ENCODE measurements at places on chromosomes 7 and 10.

DNA sequence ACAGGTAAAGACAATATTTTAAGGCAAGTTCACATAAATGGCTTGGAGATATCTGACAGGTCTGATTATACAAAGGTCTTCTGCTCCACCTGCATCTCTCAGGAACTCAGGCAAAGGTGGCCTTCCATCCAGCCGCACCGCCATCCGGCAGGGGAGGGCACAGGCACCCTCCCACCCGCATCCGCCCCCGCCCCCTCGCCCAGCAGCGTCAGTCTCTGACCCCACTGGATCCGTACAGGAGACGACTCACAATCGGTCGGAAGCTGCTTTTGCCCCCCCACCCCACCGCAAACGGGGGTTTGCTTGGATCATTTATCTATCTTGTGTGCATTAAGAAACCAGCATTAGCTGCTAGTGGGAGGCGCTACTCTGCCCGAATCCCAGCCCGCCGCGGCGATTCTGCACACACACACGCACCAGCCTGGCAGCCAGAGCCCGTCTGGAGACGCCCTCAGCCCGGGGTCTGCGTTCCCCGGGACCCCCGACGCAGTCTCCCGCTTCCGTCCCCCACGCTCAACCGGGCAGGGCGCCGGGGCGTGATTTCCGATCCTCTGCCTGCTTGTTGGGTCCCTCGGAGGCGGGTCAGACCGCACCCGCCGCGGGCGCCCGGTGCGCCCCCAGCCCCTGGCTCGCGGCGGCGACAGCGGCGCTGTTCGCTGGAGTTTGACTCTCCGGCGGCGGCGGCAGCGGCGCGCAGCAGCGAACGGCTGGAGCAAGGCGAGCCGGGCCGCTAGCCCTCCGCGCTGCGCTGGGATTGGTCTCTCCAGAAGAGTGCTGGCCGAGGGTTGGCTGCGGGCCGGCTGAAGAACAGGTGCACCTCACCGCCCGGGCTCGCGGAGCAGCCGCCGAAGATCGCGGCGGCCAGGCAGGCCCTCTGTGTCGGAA lies 820 bp upstream of the NRG3 start:
- no peak for DNase-seq

- no peak for DNase-seq
Observed at GRCh38 chr7:1530946-1531262, 402 bp downstream of the MAFK start.

DNA sequence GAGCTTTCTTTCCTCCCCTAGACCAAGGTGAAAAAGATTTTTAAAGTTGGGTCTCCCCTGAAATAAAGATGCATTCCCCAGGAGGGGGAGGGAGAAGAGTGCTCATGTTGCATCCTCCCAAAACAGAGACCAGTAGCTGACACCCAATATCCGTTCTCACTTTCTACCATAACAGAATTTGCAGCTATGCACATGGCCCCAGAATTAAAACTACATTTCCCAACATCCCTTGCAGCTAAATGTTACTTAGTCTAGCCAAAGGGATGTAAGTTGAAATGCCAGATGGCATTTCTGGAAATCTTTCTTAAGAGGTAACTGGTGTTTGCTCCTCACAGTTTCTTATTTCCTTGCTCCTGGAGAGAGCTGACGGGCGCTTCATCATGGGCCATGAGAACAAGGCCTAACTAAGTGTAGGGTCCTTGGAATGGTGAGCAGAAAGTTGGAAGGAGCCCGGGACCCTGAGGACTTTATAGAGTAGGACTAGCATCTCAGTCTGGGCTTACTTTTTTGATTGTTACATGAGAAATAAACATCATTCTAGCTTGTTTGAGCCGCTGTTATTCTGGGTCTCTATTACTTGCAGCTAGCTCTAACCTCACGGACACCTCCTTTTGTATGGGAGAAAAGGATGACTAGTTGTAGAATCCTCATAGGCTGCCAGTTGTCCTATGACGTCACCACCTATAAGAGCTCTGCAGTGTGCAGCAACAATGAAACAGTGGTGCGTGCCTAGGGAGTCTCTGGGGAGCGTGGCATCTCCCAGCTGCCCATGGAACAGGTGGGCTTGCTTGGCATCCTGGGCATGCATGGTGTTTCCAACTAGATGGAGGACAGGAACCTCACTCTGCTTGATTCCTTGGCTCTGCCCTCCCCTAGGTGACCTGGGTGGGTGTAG lies 46.1 kb upstream of the EXOC6 start:
- DNase-seq: no peak

GRCh38 chr10:102997998-102998397 lies 79.9 kb downstream of the CNNM2 start:
- no peak for DNase-seq

DNA sequence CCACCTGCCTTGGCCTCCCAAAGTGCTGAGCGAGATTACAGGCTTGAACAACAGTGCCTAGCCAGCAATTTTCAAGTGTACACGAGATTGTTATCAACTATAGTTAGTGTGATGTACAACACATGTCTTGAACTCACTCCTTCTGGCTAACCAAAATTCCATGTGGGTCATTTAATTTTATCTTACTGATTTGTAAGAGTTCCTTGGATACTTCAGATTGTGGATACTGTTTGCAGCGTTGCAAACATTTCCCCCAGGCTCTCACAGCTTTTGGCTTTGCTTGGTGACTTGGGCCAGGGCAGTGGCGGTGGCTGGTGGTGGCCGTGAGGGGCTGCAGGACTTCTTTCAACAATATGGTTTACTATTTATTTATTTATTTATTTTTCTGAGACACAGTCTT lies 8.5 kb upstream of the TMEM270 start:
- DNase-seq: no peak

- DNase-seq: no peak
Observed at GRCh38 chr7:71615017-71615416, 483.1 kb downstream of the GALNT17 start.

GRCh38 chr7:2915023-2915422 lies 70.9 kb upstream of the GNA12 start:
- no peak for DNase-seq

GRCh38 chr7:154541606-154542005 lies 461.3 kb downstream of the PAXIP1 start:
- no peak for DNase-seq

Measured in activated T-cell treated with anti-CD3 and anti-CD28 coated beads, Interleukin-2, amount 50 U/mL, for 4 hours (primary cell).